Inflammatory macrophage (primary cell): ENCODE measurements at places on chromosomes 2 and 18.
A peak's percentile ranks its signal among the peaks of the same experiment; 100 is the strongest.

DNA sequence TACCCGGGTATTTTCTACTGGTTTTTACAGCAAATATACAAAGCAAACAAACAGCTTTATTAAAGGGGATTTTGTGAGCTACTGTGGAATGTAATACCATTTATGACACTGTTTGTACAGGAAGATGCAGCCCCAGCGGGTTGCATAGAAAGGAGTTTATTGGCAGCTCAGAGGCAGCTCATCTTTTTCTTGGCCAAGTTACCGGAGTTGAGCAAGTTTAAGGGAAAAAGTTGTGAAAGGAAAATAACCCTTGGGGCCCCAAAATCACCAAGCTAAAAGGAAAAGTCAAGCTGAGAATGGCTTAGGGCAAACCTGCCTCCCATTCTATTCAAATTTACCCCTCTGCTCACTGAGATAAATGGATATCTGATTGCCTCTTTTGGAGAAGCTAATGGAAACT is 60.8 kb downstream of the MOB4 start:
- no peak for DNase-seq

- DNase-seq: no peak
Observed at GRCh38 chr2:98025481-98026037, 29.8 kb upstream of the TMEM131 start.

- no peak for DNase-seq
Observed at GRCh38 chr2:236555481-236555880, 14.1 kb upstream of the ACKR3 start.

DNA sequence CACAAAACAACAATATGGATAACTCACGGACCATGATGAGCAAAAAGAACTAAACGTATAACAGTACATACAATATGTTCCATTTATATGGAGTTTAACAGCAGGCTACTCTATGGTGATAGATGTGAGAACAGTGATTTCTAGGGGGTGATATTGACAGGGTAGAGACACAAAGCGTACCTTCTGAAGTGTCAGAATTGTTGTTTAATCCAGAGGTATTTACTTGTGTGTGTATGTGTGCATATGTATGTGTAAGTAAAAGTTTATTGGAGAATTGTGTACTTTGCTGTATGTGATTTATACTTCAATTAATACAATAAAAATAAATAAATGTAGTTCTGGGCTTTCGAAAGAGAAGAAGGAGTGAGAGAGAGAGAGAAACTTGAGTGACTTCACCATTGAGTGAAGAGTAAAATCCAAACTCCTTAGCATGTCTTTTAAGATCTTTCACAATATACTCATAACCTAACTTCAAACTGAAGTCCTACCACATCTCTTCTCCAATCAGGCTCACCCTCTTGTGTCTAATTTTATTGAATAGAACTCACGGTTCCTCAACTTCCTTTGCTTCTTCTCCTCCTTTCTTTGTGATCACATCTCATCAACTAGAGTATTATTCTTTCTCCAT is 126.0 kb upstream of the KLF7 start:
- no peak for DNase-seq

DNA sequence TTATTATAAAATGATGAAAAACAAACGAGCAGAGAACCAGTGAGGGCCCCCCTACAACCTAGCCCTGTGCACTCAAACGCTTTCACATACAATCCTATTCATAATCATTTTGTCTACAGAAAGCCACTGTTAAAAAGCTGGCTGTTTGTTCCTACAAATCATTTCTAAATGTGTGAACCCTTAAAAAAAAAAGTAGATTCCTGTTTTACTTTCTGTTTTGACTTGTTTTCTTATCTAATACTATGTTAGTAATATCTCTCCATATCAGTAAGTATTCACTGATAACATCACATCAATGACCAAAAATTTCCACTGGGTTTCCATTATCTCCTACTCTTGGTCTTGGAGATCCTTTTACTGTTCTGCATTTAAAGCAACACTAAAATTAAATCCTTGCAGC is 128.8 kb upstream of the TTC39C start:
- DNase-seq: no peak

- no peak for DNase-seq
Observed at GRCh38 chr18:6943143-6943542, 174.5 kb downstream of the LAMA1 start.

DNA sequence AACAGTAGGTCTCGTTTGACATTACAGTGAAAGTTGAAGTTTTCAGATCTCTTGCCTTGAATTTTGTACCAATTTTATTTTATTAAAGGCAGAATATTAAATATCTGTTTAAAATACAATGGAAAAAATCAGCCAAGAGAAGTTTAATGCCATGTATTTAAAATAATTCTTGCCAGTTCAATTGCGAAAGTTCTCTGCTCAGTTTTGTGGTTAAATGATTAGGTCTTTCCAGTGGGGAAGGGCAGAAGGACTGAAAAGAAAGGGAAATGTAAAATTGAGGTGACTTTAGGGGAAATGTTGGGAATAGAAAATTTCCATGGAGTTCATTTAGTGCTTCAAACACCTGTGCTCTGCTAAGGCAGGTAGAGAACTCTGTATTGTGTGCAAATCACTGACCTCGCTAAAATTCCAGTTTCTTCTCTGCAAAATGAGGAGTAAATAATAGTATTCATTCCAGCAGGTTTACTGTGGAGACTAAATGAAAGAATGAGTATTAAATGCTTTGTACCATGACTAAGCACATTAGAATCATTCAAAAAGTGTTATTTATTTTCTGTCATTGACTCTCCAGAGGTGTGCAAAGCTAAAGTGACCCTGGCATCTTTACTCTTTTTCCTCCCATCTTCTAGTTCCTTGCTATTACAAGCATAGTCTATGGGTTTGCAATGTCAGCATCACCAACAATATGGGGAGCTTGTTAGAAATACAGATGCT is 74.4 kb downstream of the KIAA1328 start:
- no peak for DNase-seq

GRCh38 chr18:8260827-8261226 is 348.4 kb upstream of the RAB12 start:
- no peak for DNase-seq

- no peak for DNase-seq
Observed at GRCh38 chr2:148974095-148974494, 64.4 kb upstream of the LYPD6B start.

DNA sequence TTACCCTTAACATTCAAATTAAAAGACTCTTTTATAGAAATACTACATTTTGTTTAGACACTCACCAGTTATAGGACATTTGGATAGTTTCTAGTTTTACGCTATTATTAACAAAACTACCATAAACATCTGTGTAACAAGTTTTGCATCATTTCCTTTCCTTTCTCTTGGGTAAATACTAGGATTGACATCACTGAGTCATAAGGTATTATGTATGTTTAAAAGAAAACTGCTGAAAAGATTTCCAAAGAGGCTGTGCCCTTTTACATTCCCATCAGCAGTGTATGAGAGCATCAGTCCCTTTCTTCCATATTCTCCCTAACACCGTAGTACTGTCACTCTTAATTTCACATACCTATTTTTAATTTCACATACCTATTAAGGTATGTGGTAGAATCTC is 130.6 kb downstream of the USP34 start:
- DNase-seq: no peak

DNA sequence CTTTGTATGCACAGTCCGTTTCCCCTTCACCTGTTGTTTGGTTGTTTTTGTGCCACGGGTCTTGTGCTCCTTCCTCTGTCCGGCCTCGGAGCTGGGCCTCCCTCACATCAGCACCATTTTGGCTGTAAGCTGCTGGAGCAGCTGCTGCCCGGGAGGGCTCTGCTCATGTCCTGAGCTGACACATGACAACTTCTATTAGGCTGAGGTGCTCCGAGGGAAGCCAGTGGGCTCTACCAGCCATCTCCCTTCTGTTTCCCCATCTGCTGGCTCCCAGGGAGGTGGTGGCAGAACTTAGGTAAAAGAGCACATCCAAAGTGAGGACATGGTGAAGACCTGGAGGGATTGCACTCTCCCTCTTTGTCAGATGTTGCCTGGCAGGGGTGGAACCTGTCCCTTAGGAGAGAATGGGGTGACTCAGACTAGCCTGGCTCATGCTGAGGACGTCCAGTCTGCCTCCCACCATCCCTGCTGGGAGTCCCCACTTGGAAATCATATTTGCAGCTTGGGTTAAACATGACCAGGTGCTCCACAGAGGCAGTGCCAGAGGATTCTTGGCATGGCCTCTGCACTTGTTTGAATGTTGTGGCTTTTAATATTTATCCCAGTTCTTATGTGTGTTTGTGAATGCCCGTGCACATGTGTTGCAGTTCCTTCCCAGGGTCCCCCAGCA is 49.8 kb upstream of the TNP1 start:
- DNase-seq: no peak

DNA sequence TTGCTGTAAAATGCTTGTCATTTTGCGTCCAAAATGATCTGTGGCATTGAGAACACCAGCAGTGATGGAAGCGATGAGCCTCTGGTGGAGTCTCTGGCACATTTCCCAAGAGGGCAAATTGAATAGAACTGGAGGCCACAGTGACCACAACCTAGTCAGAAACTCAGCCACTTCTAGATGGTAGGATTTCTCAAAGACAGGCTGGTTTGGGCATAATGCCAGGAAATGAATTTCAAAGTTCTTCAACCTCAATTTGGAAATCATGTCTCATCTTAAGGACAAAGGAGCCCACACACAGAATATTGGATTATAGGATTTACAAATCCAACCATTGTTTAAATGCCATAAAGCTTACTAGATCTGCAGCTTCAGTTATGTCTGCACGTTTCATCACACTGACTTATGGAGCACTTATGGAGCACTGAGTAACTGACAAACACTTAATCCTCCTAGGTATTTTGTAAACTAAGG is 132.1 kb downstream of the COL6A3 start:
- DNase-seq: peak; percentile 77

- no peak for DNase-seq
Observed at GRCh38 chr2:11132036-11132671, 23.1 kb upstream of the SLC66A3 start.

GRCh38 chr2:108194409-108195132 is 45.2 kb upstream of the SULT1C3 start:
- no peak for DNase-seq

GRCh38 chr2:181404472-181404871 is 52.7 kb upstream of the ITGA4 start:
- DNase-seq: no peak

DNA sequence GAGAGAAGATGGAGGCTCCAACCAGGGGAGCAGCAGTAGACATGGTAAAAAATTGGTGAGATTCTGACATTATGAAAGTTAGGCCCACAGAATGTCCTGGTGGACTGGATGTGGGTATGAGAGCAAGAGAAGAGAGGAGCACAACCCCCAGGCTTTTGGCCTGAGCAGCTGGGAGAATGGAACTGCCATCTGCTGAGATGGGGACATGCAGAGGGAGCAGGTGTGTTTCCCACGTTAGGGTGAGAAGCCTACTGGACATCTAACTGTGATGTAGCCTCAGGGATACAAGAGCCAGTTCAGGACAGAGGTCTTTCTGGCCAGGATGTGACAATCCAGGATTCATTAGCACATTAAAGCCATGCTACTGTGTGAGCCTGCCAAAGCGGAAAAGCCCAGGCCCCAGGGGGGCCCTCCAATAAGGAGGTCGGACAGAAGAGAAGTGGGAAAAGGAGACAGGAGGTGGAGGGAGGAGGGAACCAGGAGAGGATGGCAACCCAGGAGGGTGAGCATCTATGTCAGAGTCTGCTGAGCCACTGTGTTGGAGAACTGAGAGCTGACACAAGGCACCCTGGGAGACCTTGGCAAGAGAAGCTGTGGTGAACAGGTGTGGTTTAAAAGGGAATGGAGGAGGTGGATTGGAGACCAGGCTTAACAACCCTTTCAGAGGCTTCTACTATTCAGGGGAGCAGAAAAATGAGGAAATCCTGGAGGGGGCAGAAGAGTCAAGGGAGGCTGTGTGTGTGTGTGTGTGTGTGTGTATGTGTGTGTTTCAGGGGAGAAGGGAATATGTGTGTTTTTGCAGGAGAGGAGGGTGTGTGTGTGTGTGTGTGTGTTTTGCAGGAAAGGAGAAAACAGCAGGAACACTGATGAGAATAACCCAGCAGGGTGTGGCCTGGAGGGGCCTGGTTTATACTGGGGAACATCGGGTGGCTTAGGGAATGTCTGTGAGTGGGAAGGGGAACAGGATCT is 10.5 kb downstream of the CYB5A start:
- DNase-seq: no peak

DNA sequence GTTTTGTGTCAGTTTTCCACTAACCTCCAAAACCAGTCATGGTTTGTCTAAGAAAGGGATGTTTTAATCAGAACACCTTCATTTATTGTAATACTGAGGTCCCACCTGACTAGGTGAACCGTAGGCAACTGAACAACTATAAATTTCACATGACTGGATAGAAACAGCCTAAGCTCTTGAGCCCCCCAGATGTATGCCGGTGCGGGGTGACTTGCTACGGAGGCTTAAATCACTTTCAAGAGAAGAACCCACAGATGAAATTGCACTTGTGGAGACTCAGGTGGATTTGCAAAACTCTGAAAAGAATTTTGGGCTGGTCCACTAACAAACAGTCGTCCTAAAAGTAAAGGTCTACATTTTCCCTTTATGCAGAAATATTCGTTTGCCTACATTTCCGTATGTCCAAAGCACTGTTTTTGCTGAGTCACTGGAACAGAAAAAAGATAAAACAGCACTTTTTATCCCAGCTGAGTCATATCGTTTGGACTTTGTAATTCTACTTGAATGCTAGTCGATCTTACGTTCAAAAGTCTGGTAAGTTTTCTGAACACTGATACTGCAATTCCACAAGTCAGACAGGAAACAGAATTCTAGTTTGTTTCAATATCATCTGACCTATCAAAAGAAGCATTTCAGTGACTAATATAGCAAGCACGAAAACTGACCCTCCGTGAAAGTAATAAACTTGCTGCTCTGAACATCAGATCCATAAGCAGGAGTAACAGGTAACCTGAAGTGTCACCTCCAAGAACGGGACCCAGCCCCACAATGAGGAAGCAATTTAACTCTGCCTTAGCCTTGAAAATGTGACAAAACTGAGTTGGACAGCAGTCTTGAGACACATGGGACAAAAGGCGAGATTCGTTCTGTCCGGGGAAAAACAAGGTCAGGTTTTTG is 18.1 kb downstream of the ZNF516 start:
- peak; percentile 43 for DNase-seq

- DNase-seq: no peak
Observed at GRCh38 chr18:64734063-64734462, 585.2 kb upstream of the LINC00305 start.

- DNase-seq: no peak
Observed at GRCh38 chr18:43661570-43661969, 384.3 kb upstream of the SYT4 start.

DNA sequence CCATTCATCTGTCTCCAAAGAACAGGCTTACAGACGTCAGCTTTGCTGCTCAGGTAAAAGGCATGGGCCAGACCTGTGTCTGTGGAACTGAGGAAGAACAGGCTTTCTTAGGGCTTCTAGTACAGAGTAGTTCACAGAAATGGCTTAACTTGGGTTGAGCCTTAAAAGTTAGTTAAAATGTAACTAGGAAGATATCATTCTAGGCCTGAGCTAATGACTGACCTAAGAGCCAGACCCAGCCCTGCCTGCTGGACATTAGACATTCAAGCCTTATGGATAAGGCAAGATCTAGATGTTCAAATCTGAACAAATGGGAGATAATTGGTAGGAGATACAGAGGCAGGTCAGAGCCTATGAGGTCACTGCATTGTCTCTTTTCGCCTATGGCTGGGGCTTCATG is 73.9 kb upstream of the SLC14A2 start:
- no peak for DNase-seq
